Cardiac muscle cell (in vitro differentiated cells and primary cell): ENCODE measurements at places on chromosomes 5 and 9. TPM values are rescaled to one million over a fixed set of nuclear protein-coding genes. Genes with fewer than 3 reads are reported as not detected.

GRCh38 chr9:99825172-99826046 is 3.7 kb downstream of the NR4A3 start:
- H3K4me3 ChIP-seq = peak overlapping the region; percentile 5
- no peaks in the 10 kb centered on the region for H3K4me1 ChIP-seq
- no peaks in the 10 kb centered on the region for H3K36me3 ChIP-seq

DNA sequence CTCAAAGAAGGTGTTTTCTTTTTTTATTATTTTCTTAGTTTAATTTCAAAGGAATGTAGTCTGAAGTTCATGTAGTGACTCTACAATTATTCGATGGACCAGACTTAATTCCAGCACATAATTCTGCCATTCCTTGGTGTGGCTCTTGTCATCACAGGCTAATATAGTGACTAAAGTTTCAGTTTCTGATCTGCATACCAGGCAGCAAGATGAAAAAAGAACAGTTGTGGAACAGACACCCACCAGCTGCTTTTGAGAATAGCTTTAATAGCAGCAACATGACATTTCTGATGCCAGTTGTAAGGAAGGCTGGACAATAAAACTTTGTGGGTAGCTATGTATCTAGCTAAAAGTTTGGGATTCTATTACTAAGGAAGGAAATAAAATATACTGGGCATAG is 676.3 kb upstream of the GRAMD2B start:
- H3K27ac ChIP-seq = no peak overlapping the region
- no peak overlapping the region for H3K4me3 ChIP-seq
- DNase-seq = no peak
- no peaks in the 10 kb centered on the region for H3K4me1 ChIP-seq
- no peaks in the 10 kb centered on the region for H3K36me3 ChIP-seq

GRCh38 chr9:88998911-88999310 is 7.6 kb downstream of the S1PR3 start:
- no peaks in the 10 kb centered on the region for H3K36me3 ChIP-seq
- no peaks in the 10 kb centered on the region for H3K27me3 ChIP-seq
- H3K27ac ChIP-seq = no peak overlapping the region
- no peak for DNase-seq
- H3K4me1 ChIP-seq = no peaks in the 10 kb centered on the region

DNA sequence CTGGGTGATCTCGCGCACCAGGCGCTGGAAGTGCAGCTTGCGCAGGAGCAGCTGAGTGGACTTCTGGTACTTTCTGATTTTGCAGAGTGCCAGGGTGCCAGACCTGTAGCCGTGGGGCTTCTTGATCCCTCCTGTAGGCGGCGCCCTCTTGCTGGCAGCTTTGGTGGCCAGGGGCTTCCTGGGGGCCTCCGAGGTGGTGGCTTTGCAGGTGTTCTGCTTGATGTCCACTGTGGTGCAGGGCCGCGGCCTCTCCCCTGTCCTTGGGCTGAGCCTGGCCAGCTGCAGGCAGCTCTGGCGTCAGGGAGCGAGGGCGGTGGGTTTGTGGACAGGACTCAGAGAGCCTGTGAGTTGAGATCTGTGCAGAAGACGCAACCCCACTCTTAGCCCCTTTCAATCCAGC is 36.1 kb downstream of the TAF11L14 start:
- no peak overlapping the region for H3K27ac ChIP-seq
- DNase-seq = no peak
- no peaks in the 10 kb centered on the region for H3K27me3 ChIP-seq
- H3K4me3 ChIP-seq = no peak overlapping the region
- H3K36me3 ChIP-seq = no peaks in the 10 kb centered on the region
- no peaks in the 10 kb centered on the region for H3K4me1 ChIP-seq

DNA sequence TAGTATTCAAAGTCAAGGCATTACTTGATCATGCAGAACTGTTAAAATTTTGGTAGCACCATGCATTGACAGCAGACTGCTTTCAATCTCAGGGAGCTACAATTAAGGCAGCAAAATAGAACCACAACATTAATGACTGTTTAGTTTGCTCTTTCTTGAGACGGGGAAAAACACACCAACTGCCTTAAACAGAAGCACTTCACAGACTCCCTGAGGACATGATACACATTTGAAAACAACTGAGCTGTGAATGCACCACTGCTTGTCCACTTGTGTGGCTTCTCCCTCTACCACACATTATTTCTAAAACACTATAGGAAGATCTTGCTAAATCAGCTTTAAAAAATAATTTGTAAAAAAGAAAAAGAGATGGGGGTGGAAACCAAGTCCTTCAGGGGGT is 79.6 kb upstream of the MAST4 start:
- DNase-seq = no peak
- no peak overlapping the region for H3K27ac ChIP-seq
- no peaks in the 10 kb centered on the region for H3K27me3 ChIP-seq
- peaks cover 5% of the 10 kb centered on the region for H3K4me1 ChIP-seq
- H3K36me3 ChIP-seq = no peaks in the 10 kb centered on the region
- H3K4me3 ChIP-seq = no peak overlapping the region

The TNFSF15 gene
- total RNA-seq = not detected in 2 replicates

DNA sequence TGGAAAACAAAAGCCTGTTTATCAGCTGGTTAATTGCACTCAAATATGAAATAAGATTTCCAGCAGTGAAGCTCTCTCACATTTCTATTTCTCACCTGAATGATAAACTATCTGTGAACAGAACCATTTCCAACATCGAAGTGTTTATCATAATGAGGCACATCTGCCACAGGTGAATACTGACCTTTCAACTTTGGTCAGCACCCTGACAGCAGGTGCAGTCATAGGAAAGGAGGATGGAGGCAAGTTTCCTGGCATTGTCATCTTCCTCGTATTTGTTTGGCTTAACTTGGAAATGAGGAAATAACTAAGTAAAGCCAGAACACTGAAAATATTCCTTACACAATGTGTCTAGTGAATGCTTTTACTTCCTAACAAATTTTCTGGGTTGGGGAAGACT is 716.4 kb downstream of the NR2F1-AS1 start:
- peaks cover 16% of the 10 kb centered on the region for H3K27me3 ChIP-seq
- no peak overlapping the region for H3K27ac ChIP-seq
- DNase-seq = no peak
- no peak overlapping the region for H3K4me3 ChIP-seq
- H3K4me1 ChIP-seq = no peaks in the 10 kb centered on the region
- no peaks in the 10 kb centered on the region for H3K36me3 ChIP-seq

The KIF4B gene
- not detected in 2 replicates for total RNA-seq

The HRH2 gene
- total RNA-seq = 15.6 and 23.3 TPM in 2 replicates

- peak overlapping the region; percentile 94 for H3K27ac ChIP-seq
- DNase-seq = no peak
- no peak overlapping the region for H3K4me3 ChIP-seq
- no peaks in the 10 kb centered on the region for H3K27me3 ChIP-seq
Measured at GRCh38 chr5:169746147-169746694, 109.1 kb downstream of the DOCK2 start.

DNA sequence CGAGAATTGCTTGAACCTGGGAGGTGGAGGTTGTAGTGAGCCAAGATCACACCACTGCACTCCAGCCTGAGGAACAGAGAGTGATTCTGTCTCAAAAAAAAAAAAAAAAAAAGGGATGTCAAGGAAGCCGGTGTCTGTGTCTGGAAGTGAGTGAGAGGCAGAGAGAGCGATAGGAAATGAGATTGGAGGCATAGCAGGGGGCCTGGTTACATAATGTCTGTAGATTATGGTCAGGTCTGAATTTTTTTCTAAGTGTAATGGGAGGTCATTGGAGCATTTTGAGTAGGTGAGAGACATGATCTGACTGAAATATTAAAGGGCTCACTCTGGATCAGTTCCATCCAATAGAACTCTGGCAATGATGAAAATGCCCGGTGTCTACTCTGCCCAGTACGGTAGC is 40.4 kb upstream of the CTNNA1 start:
- no peaks in the 10 kb centered on the region for H3K36me3 ChIP-seq
- peaks cover 15% of the 10 kb centered on the region for H3K4me1 ChIP-seq
- no peak for DNase-seq

DNA sequence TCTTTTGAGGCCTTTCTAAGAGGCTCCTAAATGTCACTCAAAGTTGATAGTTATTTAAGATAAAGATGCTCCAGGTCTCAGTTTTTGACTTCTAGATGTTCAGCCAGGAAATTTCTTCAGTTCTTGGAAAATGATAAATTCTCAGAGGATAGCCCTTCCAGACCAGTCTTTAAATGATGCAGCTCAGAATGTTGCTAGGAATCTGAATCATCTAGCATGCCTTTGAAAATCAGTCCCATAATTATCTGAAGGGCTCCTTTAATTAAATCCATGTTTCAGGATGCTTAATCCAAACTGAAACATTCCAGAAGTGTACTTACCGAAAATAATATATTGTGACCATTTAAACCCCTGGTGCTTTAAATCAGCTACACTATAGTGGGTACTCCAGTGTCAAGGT is 107.5 kb upstream of the FBN2 start:
- no peaks in the 10 kb centered on the region for H3K36me3 ChIP-seq
- H3K27me3 ChIP-seq = no peaks in the 10 kb centered on the region
- H3K4me1 ChIP-seq = no peaks in the 10 kb centered on the region
- no peak overlapping the region for H3K27ac ChIP-seq

DNA sequence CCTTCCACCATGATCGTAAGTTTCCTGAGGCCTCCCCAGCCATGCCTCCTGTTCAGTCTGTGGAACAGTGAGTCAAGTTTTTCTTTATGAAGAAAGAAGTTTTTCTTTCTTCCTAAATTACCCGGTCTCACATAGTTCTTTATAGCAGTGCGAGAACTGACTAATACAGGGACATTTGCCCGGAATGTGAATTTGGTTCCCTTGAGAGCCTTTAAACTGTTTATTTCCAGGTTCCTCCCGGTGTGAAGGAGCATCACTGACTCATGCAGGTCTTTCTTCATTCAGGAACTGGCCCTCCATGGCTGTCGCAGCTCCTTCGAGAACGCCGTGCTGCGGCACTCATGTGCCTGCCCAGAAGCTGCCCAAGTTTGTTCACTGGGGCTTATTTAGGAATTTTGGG is 87.7 kb downstream of the PTCH1 start:
- no peak for DNase-seq
- no peak overlapping the region for H3K4me3 ChIP-seq
- no peaks in the 10 kb centered on the region for H3K36me3 ChIP-seq
- peaks cover 3% of the 10 kb centered on the region for H3K4me1 ChIP-seq
- H3K27ac ChIP-seq = no peak overlapping the region

DNA sequence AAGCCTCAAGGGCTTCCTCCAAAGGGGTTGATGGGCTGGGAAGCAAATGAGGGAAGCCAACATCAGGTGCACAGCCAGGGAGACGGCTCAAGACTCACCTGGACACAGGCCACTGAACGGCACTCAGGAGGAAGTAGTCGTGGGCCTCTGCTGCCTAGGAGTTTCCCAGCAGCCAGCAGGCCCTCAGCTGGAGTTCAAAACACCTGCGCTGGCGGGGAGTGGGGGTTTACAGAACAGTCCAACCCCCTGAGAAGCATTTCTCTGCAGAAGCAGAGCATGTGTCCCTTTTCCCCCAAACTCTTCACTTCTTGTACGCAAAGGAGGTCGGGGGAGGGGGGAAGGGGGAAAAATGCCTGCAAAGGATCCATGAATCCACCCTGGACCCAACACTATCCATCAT is 2.3 kb downstream of the WHRN start:
- DNase-seq = no peak
- no peak overlapping the region for H3K4me3 ChIP-seq
- H3K36me3 ChIP-seq = no peaks in the 10 kb centered on the region
- peaks cover 24% of the 10 kb centered on the region for H3K4me1 ChIP-seq

- H3K27me3 ChIP-seq = no peaks in the 10 kb centered on the region
- DNase-seq = no peak
- no peaks in the 10 kb centered on the region for H3K36me3 ChIP-seq
- H3K4me3 ChIP-seq = no peak overlapping the region
- no peak overlapping the region for H3K27ac ChIP-seq
Measured at GRCh38 chr5:113221294-113222176, 213.3 kb downstream of the TSSK1B start.

GRCh38 chr9:113564498-113565237 is 101.1 kb downstream of the RGS3 start:
- DNase-seq = peak; percentile 81
- H3K4me1 ChIP-seq = peaks cover 26% of the 10 kb centered on the region
- peak overlapping the region; percentile 90 for H3K27ac ChIP-seq
- H3K4me3 ChIP-seq = peak overlapping the region; percentile 21

- H3K4me1 ChIP-seq = no peaks in the 10 kb centered on the region
- no peaks in the 10 kb centered on the region for H3K27me3 ChIP-seq
- H3K27ac ChIP-seq = no peak overlapping the region
- H3K36me3 ChIP-seq = peaks cover 6% of the 10 kb centered on the region
Measured at GRCh38 chr9:93677048-93677571, 100.7 kb downstream of the PHF2 start.

- no peak overlapping the region for H3K4me3 ChIP-seq
- H3K4me1 ChIP-seq = no peaks in the 10 kb centered on the region
- no peaks in the 10 kb centered on the region for H3K27me3 ChIP-seq
- no peak for DNase-seq
Measured at GRCh38 chr9:132207215-132207614, 45.4 kb downstream of the NTNG2 start.

GRCh38 chr5:113256671-113257452 is 177.9 kb downstream of the TSSK1B start:
- peaks cover 8% of the 10 kb centered on the region for H3K4me1 ChIP-seq
- H3K4me3 ChIP-seq = no peak overlapping the region
- H3K27me3 ChIP-seq = no peaks in the 10 kb centered on the region
- H3K36me3 ChIP-seq = no peaks in the 10 kb centered on the region
- H3K27ac ChIP-seq = no peak overlapping the region

DNA sequence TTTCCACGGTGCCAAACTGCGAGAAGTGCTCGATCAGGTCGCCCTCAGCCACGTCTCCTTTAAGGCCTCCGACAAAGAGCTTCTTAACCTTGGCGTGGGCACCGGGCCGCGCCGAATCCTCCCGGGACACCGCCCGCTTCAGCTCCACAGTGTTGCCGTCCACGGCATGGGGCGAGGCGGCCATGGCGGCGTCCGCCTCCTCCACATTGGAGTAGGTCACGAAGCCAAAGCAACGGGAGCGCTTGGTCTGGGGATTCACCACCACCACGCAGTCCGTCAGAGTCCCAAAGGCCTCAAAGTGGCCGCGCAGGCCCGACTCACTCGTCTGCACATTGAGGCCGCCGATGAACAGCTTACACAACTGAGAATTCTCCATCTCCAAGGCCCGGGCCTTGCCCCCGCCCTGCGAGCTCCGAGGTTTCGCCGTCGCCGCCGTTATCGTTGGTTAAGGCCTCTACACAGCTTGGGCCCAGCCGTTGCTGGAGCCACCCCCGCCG is 424 bp downstream of the HNRNPA0 start:
- H3K27ac ChIP-seq = peak overlapping the region; percentile 100
- peaks cover 3% of the 10 kb centered on the region for H3K36me3 ChIP-seq
- no peak for DNase-seq
- H3K4me1 ChIP-seq = peaks cover 16% of the 10 kb centered on the region
- peak overlapping the region; percentile 88 for H3K4me3 ChIP-seq

The NDFIP1 gene
- 83.5 and 134 TPM in 2 replicates for total RNA-seq

- H3K4me1 ChIP-seq = peaks cover 28% of the 10 kb centered on the region
Measured at GRCh38 chr9:649128-650074, 192.1 kb upstream of the DMRT1 start.

DNA sequence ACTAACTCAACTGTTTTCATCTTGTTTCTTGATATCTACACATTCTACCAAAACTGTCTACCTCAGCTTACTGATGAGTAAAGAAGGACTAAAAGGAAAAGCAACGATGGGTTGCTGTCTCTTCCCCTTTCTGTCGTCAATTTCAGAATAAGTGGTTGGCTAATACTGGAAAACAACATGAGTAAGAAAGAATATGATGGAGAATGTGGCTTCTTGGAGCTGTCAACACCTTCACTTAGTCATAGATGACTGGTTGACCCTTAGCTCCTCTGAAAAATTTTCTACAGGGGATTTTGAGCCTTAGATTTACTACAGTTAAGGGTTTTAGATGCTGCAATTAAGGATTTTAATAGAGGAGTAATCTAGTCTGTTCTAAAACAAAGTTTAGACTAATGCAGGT is 797.9 kb downstream of the TLE4 start:
- no peaks in the 10 kb centered on the region for H3K36me3 ChIP-seq
- no peak overlapping the region for H3K27ac ChIP-seq
- H3K4me3 ChIP-seq = no peak overlapping the region
- H3K4me1 ChIP-seq = no peaks in the 10 kb centered on the region
- DNase-seq = peak; percentile 4

The GDF9 gene
- total RNA-seq = 0.14 and 0.45 TPM in 2 replicates
